ENCODE measurements at places on chromosomes 4 and X. TPM values are rescaled to one million over a fixed set of nuclear protein-coding genes. Genes with fewer than 3 reads are reported as not detected.

Gene ARHGAP6
- 4.8 TPM for total RNA-seq

Gene CFP
- 1.0 TPM for total RNA-seq

Gene TLR3
- total RNA-seq = 2.3 TPM

Gene GLRB
- 23.1 TPM for total RNA-seq

Gene FGF16
- 0.13 TPM for total RNA-seq

Gene BANK1
- 0.22 TPM for total RNA-seq

Gene DIPK2B
- 14.0 TPM for total RNA-seq

- DNase-seq = no peak
Observed at GRCh38 chr4:113471146-113471860, 290.2 kb downstream of the CAMK2D start.

GRCh38 chrX:138411048-138411447 lies 300.5 kb downstream of the FGF13 start:
- no peak for DNase-seq

DNA sequence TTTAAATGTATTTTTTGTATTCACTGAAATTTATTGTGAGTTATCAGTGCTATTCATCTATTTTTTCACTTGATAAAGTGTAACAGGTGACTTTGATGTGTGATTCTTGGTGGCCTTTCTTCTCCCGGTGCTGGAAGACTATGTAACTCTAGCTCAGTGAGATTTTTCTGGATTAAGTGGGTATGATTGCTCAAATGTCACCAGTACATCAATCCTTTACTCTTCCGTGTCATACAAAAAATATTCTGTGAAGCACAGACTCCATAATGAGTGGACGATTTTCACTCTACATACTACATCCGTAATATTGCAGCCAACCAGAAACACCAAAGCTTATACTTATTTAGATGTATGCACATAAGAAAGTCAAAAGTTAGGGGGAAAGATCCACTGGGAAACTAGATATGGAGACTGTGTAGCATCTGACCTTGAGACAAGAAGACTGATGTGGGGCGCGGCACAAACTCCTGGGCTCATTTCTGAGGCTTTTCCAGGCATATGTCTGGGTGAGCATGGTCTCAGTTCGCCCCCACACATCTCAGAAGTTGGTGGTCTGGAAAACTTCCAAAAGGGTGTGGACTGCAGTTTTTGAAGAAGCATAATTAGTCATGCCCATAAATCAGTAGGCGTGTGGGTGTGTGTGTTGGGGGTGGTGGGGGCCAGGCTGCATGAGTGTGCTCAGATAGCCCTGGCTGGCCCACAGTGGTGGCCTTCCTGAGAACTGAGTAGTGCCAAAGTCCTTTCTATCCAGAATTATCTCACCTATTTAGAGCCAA lies 53.9 kb upstream of the TENM3 start:
- DNase-seq = no peak

GRCh38 chr4:65724973-65725372 lies 54.7 kb upstream of the EPHA5 start:
- DNase-seq = no peak

DNA sequence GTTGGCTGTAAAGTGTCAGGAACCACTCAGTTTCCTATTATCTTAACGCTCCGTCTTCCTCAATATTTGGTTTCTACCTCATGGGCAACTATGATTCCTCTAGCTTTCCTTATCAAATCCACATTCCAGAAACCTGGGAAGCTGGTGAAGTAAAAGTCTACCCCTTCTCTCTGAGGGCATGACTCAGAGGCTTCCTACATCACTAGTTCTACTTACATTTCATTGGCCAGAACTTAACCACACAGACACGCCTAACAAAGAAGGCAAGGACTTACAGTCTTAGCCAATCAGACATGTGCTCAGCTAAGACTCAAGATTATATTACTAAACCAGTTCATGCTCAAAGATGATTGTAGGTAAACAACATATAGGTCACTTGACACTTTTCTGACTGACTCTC lies 30.4 kb downstream of the COX7B2 start:
- DNase-seq = no peak

GRCh38 chr4:2816401-2816954 lies 23.6 kb downstream of the SH3BP2 start:
- DNase-seq = no peak

DNA sequence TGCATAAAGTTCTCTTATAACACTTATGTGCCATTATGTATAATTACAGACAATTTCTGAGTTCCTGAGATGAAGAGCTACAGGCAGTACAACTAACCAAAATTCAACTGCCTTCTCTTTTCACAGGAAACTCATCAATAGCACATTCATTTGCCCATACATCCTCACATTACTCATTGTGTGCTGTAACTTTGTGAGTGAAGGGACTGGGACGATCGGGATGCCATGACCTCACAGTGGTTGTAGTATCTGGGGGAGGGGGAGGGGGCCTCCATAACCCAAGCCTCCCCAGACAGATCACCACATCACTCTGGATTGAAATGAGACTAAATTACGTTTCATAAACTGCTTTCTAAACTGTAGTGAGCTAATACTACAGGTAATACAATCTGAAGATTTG lies 60.7 kb downstream of the ABCG2 start:
- DNase-seq = no peak

DNA sequence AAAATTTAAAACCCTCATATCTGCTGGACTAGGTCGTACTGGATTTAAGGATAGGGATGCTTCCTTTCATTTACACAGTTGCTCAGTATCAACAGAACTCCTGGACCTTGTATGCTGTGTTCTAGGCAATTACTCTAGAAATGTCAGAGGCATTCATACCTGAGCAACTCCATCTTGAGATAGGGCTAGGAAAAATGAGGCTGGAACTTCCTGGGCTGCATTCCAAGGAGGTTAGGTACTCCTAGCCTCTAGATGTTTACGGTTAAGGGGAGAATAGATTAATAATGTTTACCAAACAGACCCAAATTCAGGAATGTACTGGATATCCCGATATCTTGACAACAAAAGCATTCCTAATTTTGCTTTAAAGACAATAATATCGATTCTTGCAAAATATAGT lies 84.7 kb upstream of the NLGN4X start:
- DNase-seq = no peak

- DNase-seq = no peak
Observed at GRCh38 chr4:77994194-77994721, 62.9 kb upstream of the FRAS1 start.

- no peak for DNase-seq
Observed at GRCh38 chr4:165458471-165458870, 79.7 kb downstream of the CPE start.

DNA sequence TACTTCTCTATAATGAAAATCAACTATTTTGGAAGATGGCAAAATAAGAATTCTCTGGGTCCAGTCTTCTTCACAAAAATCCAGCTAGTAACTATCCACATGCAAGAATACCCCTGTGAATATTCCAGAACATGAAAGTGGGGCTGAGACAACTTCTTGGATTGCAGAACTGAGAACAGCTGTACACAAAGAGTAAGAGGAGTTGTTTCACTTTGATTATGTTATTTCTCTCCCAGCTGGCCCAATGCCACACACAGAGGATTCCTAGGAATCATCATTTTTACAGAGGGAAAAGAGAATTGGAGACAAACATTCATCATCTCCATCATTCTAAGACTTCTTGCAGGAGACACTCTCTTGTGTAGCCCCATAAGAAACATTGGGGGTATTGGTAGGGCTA lies 782.2 kb upstream of the LCORL start:
- DNase-seq = no peak

DNA sequence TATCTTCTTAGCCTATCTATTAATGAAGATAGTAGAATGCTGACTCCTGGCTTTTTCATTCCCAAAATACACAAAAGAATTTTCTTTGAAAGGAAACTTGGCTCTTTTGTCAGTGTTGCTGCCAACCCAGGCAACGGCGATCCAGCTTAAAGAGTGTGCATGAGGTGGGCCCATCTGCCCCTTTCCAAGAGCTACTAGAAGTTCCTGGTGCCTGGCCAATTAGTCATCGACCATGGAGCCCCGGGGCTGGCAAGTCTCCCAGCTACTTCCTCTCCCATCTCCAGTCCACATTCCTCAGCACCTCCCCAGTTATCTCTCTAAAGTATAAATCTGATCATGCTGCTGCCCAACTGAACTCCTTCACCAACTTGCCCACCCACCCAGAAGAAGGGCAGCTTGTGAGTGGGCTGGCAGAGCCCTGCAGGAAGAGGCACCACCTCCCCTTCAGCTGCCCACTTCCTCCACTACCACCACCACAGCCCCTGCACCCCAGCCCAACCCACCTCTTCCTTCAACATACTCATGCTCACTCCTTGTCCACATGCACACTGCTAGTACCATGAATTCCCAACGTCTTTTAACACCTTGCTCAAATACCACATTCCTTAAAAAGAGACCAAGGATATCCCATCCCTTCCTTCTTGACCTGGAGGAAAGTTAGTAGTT lies 158.2 kb upstream of the MAP3K15 start:
- DNase-seq = peak; percentile 79

GRCh38 chr4:8336412-8337075 lies 67.0 kb downstream of the HTRA3 start:
- DNase-seq = peak; percentile 19

GRCh38 chr4:185395238-185395955 lies at the start of gene LRP2BP:
TSS of gene LRP2BP (minus strand) at chr4:185395924. CDS start at chr4:185378186, 17,738 bp downstream.
- DNase-seq = no peak

- DNase-seq = no peak
Observed at GRCh38 chr4:29581457-29581856, 1138.7 kb upstream of the PCDH7 start.

DNA sequence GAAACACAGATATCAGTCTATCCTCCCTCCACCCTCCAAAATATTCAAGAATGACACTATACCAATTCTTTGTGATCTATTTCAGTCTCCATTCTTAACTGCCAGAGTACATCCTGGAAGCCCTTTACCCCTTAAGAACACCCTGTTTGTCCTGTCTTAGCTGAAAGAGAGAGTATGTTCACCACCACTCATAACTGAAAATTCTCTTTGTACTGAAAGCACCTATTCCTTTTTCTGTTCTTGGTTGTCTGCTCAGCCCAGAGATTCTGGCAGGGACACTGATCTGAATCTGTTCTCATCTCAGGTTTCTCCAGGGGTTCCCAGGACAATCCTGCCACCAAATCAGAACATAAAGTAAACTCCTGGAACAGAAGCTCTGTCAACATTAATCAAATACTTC lies 25.4 kb upstream of the EREG start:
- no peak for DNase-seq

DNA sequence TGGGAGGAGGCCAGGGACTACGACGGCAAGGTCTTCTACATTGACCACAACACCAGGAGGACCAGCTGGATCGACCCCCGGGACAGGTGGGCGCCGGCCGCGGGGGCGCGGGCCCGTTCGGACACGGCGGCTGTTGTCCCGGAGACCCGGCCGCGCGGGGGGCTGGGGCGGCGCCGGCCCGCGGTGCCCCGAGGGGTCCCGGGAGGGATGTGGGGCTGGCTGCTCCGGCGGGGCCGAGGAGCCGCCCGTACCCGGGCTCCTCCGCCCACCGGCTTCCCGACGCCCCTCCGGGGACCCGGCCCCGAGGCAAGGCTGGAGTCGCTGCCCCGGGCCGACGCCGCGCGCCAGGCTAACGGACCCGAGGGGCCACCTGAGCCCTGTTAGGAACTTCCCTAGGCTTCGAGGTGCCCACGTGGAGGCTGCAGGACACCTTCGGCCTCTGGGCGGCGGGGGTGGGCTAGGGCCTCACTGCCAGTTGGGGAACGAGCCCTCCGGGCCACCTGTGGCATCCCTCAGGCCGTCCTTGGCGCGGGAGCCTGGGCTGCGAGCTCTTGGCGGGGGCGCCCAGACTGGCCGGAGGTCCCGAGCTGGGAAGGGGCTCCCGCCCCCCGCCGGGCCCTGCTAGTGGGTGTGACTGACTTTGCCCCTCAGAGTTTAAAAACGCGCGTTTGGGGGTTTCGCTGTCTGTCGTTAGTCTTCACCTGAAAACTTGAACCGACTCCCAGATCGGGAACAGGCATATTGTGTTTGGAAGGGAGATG lies 660 bp downstream of the WWC2 start:
- no peak for DNase-seq

DNA sequence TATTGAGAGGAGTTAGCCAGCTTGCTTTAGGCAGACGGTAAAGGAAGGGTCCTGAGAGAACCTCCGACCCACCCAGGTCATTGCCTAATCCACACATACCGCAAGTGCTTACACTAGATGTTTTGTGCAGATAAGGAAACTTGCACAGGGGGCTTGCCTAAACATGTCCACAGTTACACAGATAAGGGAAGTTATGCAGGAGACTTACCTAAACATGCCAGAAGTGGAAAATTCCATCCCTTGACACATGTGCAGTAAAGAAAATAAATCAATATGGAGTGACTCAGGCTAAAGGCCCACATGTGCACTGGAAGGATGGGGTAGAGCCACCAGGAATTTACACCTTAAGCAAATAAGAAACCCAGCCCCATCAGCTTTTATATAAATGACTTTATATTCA lies 232.8 kb upstream of the HDX start:
- DNase-seq = no peak

DNA sequence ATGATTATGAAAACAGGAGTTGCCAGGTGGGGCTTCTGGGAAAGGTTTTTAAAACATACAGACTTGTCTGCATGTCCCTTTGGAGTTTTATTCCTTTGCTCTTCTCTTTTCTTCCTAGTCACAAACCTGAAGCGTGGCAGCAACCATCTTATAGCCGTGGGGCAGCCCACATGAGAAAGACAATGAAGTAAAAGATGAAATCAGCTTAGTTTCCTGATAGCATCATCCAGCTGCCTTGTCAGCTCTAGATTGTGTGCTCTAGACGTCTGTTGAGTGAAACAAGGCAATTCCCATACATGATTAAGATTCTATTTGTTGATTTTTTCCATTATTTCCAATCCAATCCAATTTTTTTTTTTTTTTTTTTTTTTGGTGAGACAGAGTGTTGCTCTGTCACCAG lies 68.9 kb downstream of the ELOVL6 start:
- no peak for DNase-seq

All from cardiac septum (tissue), 1 donor.